Tibial nerve (tissue), 4 donors: ENCODE measurements at places on chromosomes 6 and 20. TPM values are rescaled to one million over a fixed set of nuclear protein-coding genes. Genes with fewer than 3 reads are reported as not detected.
A peak's percentile ranks its signal among the peaks of the same experiment; 100 is the strongest.

EYA2 gene
- total RNA-seq: 25.5 TPM

LRRC73 gene
- 2.4 TPM for total RNA-seq

GSTA3 gene
- not detected for total RNA-seq

NOL7 gene
- total RNA-seq: 142 TPM

ARMC2 gene
- total RNA-seq: 3.9 TPM

TSHZ2 gene
- total RNA-seq: 20.9 TPM

MPIG6B gene
- total RNA-seq: not detected

CBLN4 gene
- 1.7 TPM for total RNA-seq

MEI4 gene
- not detected for total RNA-seq

- peak; percentile 47 for DNase-seq
These were observed 296.5 kb downstream of the THBS2 start for GRCh38 chr6:168956884-168957730.

GRCh38 chr20:21096321-21097043 is 9.7 kb downstream of the LINC00237 start:
- DNase-seq: no peak

- no peak for DNase-seq
These were observed 31.2 kb downstream of the PLCG1 start for GRCh38 chr20:41168281-41169161.

DNA sequence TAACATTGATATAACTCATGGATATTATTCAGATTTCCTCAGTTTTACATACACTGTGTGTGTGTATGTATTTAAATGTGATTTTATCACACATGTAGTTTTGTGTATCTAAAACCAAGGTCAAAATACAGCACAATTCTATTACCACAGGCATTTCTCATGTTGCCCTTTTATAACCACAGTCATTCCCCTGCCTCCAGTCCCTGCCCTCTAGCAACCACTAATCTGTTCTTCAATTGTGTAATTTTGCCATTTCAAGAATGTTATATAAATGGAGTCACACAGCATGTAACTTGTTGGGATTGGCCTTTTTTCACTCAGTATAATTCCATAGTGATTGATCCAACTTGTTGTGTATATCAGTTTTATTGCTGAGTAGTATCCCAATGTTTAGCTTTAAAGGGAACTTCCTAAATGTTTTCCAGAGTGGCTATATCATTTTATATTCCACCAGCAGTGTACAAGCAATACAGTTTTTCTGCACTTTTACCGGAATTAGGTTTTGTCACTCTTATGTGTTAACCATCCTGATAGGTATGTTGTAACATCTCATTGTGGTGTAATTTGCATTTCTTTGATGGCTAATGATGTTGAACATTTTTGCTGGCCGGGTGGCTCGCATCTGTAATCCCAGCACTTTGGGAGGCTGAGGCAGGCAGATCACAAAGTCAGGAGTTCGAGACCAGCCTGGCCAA is 338.2 kb downstream of the SOX4 start:
- DNase-seq: no peak

GRCh38 chr20:3168829-3169590 is 4.3 kb downstream of the LZTS3 start:
- DNase-seq: no peak

DNA sequence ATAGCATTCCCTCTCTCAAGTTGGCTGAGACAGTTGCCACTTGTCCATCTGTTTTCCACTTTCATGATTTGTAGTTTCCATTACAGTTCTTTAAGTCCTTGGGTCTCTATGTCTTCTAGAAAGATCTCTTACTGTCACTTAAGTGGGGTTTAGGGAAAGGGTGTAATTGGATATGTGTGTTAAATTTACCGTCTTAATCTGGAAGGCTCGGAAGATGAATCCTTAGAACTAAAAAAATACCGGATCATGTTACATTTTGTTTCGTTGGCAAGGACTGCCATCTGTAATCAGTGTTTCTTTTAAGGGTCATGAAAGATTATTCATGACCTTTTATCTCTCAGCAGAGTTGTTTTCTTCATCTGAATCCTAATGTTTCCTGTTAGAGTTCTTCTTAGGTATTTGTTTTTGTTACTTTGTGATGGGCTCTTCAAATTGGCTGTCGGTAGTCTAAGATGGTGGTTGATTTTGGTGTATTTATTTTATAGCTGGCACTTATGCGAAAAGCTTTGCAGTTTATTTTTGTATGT is 21.8 kb upstream of the BTBD3 start:
- DNase-seq: no peak

DNA sequence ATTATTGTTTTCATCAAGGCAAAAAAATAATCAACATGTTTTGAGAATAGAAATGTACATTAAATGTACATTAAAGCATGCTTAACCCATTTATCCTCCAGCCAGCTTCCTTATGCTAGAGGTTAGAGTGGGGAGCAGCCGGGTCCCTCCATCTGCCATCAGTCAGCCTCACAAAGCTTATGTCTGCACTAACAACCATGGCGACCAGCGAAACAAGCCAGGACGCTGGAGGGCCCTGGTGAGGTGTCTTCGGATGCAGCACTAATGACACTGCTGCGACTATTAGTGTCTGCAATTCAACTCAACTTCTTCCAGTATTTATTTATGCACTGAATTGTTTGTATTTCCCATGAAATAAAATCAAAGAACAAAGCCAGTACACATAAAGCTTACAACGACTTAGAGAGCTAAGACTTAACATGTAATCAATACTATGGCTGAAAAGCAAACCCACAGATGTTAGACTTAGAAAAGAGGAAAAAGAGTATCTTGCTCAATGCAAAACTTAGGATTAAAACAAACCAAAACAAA is 6.8 kb downstream of the CLDN20 start:
- no peak for DNase-seq

DNA sequence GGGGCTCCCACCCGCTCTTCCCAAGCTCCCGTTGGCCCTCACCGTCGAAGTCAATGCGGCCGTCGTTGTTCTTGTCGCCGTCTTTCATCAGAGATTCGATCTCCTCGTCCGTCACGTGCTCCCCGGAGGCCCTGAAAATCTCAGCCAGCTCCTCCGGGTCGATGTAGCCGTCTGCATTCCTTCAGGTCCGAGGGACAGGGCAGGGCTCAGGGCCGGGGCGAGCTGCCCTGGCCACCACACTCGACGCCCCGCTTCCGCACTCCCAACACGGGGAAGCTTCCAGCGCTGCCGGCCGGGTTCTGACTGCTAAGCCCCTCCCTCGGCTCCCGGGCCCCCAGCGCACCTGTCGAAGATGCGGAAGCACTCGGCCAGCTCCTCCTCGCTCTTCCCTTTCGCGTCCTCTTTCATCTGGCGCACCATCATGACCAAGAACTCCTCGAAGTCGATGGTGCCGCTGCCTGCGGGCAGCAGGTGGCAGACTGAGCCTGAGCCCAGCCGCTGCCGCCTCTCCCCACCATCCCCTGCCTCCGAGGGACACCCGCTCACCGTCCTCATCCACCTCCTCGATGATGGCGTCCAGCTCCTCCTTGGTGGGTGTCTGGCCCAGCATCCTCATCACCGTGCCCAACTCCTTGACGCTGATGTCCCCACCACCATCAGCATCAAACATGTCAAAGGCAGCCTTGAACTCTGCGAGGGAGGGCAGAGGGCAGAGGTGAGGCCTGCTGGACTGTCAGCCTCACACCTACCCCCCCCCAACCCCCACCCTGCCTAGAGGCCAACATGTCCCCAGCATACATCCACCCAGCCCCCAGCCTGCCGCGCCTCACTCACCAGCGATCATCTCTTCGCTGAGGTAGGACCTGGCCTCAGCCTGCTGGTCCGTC is 2.9 kb downstream of the TNNC2 start:
- DNase-seq: no peak

DNA sequence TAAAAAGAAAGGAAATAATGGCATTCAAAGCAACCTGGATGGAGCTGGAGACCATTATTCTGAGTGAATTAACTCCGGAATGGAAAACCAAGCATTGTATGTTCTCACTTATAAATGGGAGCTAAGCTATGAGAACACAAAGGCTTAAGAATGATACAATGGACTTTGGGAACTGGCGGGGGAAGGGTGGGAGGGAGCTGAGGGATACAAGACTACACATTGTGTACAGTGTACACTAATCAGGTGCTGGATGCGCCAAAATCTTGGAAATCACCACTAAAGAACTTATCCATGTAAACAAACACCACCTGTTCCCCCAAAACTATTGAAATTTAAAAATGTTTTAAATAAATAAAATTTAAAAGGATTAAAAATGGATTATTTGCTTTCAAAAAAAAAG is 4.1 kb upstream of the HLA-E start:
- no peak for DNase-seq

- no peak for DNase-seq
These were observed 82.0 kb downstream of the PTPRK start for GRCh38 chr6:128438393-128438792.

DNA sequence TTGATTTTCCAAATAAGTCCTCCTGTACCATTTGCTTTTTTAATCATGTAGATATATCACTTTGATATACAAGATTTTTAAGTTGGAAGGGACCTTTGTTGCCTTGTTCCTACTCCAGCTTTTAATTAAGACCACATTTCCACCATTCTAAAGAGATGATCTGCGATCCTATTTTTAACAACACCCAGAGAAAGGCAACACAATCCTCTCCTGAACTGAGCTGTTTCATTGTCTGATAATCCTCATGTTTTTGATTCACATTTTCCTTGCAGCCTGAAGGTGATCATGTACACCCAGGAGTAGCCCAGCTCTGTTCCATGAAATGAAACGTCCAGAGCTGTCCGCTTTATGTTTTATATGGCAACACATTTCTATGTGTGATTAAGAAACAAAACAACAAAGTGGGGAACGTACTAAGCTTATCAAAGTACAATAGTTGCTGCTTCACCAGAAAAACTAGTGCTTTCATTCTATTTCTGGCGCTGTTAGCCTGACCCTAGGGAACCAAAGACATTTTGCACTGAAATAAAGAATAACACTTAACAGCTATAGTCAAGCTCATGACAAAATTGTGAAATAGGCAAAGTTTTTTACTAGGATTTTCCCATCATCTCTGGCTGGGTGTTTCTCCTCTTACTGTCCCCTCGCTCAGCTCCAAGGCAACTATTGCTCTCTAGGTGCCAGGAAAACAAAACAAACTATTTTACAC is 22.6 kb upstream of the TRAF3IP2 start:
- no peak for DNase-seq

DNA sequence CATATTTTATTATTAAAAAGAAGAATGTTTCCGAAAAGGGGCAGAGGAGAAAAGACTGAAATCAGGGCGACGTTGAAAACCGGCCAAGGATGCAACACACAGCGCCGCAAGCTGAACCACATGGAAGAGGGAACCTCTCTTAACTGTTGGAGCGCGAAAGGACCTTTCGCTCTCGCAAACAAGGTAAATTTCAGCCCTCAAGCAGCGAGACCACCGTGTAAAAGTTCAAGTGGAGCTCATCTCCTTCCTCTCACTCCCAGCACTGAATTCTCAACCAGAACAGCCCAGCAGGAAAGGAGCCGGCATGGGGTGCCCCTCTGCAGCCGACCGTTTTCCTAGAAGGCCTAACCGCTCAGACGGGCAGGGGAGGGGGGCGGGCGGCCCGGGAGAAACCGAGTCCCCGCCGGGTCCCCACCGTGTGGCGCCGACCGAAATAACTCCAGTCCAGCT is 621 bp downstream of the GPR63 start:
- no peak for DNase-seq

GRCh38 chr6:112237066-112237465 is 17.3 kb downstream of the LAMA4 start:
- DNase-seq: no peak

DNA sequence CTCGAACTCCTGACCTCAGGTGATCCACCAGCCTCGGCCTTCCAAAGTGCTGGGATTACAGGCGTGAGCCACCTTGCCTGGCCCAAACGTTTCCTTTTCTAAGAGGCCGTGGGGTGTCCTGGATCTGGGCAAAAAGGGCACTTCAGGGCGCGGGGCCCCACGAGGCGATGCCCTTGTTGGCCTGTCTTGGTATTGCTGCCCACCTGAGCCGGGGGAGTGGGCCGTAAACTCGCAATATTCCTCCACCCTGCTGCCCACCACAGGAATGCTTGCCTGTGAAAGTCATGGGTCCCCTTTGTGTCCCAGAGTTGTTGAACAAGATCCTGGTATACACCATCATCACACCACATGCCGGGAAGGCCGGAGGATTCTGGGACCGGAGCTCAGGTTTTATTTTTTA is 49.0 kb downstream of the SSR1 start:
- DNase-seq: no peak

DNA sequence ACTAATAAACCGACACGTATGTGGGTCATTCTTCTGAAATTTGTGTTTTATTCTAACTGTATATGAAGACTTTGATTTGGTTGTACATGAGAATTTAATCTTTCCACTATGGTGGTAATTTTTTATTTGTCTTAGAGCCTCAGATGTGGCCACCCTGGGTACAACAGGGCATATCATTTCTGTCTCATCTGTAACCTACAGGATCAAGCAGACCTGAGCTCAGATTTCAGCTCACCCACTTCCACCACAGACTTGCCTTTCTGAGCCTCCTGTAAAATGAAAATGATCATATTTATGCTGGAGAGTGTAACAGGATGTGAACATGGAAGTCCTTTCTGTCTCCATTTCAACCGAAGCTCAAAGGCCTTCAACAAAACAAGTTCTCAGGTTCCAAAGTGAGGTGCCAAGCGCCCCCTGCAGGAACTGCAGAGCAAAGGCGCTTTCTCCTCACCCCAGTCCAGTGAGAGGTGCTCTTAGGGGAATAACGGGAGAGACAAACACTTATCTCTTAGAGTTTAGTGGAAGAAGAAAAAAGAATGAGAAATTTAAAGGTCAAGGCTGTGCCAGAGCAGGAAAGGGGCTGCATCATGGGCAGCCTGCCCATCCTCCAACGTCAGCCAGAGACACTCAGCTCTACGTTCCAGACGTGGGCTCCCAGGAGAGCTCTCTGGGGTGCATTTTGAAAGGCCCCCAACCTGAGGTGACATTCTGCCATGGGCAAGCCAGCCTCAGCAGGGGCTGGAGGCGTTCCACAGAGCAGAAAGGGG is 23.0 kb upstream of the CD24 start:
- no peak for DNase-seq

DNA sequence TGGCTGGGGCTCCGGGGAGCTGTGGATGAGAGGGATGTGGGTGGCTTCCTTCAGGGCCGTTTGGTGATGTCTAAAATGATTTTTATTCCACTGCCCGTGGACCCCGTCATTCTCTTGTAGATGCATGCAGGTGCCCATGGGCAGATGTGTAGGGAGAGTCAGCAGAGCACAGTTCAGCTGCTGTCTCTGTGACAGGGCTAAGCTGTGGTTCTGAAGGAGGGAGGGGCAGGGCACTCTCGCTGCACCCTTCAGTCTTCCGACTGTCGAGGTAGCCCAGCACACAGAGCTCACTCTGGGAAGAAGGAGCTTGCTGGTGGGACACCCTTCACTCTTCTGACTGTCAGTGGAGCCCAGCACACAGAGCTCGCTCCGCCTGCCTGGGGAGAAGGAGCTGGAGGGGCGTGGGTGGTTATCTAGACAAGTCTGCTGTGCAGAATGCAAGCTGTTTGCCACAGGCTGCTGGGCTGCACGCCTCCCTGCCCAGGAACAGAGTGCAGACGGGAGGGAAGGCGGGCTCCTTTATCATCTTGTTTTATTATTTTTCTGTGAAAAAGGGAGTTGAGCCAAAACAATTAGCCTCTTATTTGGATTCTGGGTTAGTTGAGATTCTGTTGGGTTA is 28.4 kb upstream of the ADRM1 start:
- no peak for DNase-seq
